Activated naive CD4-positive, alpha-beta T cell (primary cell): ENCODE measurements at places on chromosomes 12 and 14.

DNA sequence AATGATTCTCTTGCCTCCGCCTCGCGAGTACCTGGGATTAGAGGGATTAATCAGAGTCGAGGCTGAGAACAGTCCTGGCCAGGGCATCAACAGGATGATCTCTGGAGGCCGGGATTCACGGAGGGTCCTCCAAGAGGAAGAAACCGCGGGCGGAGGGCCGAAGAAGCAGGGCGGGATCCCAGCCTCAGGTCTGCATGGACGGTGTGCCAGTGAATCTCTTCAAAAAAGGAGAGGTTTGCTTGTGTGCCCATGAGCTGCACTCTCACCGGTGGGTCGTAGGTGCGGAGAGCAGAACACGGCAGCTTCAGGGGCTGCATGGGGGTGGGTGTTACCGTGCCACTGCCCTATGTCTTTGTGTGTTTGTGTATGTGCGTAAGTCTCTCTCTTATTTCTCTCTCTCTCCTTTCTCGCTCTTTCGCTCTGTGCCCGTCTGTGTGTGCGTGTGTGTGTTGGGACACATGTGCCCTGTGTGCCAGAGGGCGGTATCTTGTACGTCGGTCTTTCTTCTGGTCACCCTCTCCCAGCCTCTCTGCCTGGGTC, 768.2 kb upstream of the ALG10B start:
- DNase-seq = no peak

GRCh38 chr14:92943855-92944570, 21.1 kb downstream of the CHGA start:
- DNase-seq = no peak

DNA sequence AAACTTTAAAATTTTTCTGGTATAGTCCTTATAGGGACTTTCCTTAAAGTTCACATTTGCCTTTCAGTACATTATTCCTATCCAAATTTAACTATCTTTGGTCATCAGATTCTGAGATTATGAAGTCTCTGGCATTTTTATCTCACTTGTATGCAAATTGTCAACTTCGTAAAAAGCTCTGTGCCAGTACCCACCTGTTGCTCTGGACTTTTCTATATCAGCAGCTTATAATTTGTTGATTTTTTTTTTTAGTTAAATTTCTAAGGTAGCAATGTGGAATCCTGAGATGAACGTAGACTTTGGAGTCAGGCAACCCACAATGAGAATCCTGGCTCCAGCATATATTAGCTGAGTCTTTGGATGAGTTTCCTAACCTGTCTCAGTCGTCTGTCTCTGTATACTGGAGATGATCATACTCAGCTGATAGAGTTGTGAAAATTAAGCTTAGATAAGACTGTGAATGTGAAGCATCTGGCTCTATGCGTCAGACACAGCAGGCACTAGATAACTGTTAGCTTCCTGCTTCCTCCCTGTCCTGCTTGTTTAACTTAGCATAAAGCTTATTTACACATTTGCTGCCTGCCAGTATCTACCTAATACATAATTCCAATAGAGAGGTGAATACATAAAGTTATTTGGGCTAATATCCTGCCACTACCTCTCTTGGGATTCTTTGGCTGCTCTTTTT, 59.8 kb downstream of the MARK3 start:
- no peak for DNase-seq

DNA sequence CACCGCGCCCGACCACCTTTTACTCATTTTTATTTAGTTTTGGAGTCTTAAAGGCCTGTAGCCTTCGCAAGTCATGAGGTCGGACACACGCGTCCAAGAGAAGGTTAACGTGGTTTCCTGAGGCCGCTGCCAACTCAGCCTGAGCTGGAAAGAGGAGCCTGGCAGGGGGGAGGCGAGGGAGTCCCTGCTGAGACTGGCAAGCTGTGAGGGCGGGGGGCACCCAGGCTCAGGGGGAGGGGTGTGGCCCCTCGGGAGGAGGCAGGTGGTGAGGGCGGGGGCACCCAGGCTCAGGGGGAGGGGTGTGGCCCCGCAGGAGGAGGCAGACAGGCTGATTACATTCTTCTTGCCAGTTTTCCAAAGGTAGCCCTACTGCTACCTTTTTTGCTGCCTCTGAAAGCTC, 143.2 kb downstream of the PIWIL1 start:
- DNase-seq = no peak

- DNase-seq = peak; percentile 19
Observed at GRCh38 chr12:107402041-107403022, 283.3 kb upstream of the PWP1 start.

- DNase-seq = no peak
Observed at GRCh38 chr14:97931273-97931672, 1134.1 kb downstream of the VRK1 start.

GRCh38 chr12:29702972-29703371, 80.8 kb downstream of the TMTC1 start:
- DNase-seq = no peak

- DNase-seq = no peak
Observed at GRCh38 chr12:23760495-23760894, 189.0 kb downstream of the SOX5 start.

- no peak for DNase-seq
Observed at GRCh38 chr14:89466944-89467343, 49.9 kb upstream of the FOXN3 start.

DNA sequence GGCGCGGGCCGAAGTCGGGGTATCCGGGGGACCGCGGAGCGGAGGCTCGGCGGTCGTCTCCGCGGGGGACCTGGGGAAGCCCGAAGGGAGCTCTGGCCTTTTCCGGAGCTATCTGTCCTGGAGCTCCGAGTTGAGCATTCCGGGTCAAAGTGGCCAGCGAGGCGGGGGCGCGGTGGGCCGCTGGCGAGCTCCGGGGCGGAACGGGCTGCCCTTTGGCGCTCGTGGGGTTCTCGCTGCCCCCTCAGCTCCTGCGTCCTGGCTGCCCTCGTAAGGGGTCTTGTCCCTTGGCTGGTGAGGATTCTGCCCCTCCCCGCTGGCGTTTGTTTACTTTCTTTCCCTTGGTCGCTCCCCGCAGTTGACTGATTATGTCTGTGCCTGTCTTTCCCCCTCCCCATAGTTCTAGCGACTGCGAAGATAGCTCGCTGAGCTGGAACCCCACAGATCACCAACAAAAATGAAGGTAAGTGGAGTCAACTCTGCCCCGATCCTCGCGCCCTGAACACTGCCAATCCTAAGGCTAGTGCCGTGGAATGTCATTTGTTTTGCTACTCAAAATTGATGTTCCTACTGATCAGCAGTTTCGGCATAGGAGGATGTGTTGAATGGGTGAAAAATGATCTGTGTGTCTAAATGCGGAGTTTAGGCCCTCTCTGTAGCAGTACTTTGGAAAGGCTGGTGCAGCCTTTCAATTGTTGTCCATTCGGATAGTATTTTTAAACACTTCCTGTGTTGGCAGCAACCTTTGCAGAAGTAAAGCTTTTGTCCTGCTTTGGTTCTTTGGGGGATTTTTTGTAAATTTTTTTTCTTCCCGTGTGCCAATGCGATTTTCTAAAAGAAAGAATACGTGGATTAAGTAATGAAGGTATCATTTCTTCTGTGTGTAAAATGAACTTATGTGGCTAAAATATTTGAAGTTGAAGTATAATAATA, 1.3 kb downstream of the ARID4A start:
- no peak for DNase-seq

DNA sequence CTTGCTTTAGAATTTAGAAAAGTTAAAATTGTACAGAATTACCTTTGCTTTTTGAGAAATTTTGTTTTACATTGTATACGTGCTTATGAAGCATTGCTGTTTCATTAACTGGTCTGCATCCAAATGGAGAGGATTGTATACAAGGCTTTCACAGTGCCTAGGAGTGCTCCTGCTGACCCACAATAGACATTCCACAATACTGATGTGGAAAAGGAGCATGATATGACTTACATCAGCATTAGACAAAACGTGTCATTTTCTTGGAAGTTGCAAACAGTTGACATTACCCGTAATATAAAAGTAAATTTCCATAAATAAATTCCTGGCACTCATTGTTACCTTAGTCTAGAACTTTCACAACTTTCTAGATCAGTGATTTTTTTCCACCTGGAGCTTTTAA, 1.9 kb downstream of the PRKD1 start:
- no peak for DNase-seq

GRCh38 chr12:125544960-125545359, 479.7 kb downstream of the AACS start:
- DNase-seq = no peak

GRCh38 chr14:103886304-103887169, 39.2 kb upstream of the PPP1R13B start:
- no peak for DNase-seq

DNA sequence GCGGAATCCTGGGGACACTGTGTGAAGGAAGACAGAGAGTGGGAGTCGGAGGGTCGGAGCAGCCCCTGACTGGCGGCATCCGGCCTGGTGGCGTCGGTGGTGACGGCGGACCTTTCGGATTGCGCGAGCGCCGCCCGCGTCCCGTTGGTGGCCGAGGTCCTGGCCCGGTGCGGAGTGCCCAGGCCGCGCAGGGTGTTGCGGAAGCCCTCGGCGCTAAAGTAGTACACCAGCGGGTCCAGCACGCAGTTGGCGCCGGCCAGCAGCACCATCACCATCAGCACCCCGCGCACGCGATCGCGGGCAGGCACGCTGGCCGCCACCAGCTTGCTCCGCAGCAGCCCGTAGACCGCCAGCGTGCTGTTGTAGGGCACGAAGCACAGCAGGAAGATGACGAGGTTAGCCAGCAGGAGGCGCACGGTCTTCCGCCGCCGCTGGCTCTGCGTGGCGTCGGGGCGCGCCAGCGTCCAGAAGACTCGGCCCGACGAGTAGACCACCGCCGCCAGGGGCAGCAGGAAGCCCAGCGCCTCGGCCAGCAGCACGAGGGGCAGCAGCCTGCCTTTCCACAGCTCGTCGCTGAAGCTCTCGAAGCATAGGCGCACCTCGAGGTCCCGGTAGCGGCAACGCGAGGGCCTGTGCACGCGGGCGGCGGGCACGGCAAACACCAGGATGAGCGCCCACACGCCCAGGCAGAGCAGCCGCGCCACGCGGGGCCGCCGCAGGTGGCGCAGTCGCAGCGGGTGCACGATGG, 13.1 kb upstream of the CHD4 start:
- peak; percentile 43 for DNase-seq

DNA sequence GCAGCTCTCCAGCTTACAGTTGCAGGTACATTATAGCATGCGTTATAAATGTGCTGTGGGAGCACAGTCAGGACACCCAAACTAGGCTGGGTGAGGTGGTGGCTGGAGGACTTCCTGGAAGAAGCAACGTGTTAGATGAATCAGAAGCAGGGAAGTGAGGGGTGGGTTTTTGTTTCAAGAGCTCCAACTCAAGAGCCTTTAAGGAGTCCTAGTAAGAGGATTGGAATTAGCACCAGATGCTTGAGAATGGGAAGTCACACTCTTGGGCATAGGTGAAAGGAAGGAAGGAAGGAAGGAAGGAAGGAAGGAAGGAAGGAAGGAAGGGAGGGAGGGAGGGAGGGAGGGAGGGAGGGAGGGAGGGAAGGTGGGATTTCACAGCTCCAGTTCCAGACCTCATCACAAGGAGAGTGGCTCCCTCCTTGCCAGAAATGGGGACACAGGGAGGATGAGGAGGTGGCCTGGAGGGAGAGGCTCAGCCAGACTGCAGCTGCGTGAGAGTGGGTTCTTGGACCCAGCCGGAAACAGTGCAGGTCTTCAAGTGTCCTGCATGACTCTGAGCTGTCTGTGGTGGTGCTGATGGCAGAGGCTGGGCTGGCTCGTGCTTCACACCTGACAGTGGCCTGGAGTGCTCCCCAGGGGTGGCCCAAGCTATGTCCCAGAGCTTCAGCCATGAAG, 115.7 kb upstream of the GSC start:
- no peak for DNase-seq

DNA sequence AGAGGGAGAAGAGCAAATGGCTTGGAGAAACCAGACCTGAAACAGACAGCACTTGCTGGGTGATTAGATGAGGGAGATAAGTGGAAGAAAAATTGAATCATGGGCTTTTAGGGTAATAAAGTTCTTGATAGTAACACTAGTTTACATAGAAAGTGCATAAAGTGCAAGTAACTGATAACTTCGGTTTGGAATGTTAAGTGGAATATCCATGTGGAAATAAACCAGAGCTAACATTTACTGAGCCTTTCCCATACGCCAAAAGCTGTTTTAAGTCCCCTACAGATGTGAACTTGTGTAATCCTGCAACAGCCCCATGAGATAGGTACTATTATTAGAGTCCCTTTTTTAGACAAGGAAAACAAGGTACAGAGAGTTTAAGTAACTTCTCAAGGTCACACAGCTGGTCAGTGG, 77.1 kb upstream of the NUDT4 start:
- no peak for DNase-seq

- DNase-seq = no peak
Observed at GRCh38 chr12:33945438-33945784, 76.9 kb upstream of the ALG10 start.

- DNase-seq = peak; percentile 52
Observed at GRCh38 chr12:109432842-109433304, 44.2 kb downstream of the KCTD10 start.

DNA sequence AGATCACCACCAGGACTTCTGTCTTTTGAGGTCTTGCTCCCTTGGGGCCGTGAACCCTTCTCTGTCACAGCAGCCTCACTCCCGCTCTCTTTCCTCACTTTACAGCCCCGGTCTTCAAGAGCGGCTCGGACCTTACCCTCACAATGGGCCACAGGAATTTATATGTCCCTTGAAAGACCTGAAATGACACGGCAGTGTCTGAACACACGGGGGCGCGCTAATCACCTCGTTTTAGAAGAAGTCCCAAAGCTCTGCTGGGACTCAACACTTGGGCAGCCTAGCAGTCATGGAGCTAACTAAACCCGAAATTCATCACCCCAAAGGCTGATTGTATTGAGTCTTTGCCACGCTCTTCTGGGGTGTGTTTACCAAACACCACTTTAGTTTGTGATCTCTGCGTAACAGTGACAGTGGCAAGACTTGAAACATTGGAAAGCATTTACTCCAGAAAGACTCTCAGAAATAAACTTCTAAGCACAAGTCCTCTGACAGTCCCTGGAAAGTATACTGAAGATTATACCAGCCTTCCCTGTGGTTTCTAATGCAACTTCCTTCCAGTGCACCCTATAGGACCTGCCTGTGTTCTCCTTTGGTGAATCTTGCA, 29.0 kb downstream of the SERPINA11 start:
- DNase-seq = no peak

DNA sequence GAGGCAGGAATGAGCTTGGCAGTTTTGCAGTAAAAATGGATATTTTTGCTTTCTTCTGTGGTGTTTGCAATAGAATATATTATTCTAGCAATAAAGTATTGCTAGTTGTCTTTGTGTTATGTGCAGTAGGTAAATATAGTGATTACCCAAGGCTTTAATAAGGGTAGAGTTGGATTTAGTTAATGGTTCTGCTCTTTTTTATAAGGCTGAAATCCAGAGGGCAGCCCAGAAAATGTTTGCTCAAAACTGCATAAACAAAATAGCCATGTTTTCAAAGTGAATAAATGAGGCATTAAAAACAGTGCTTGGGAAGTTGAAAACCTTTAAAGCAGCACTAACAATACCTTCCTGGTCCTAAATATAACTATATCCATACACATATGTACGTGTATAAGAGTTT, 162.4 kb downstream of the SLC5A8 start:
- DNase-seq = no peak

GRCh38 chr12:24709216-24709615, 239.7 kb downstream of the BCAT1 start:
- no peak for DNase-seq
